ENCODE measurements at places on chromosomes 12 and 14.

DNA sequence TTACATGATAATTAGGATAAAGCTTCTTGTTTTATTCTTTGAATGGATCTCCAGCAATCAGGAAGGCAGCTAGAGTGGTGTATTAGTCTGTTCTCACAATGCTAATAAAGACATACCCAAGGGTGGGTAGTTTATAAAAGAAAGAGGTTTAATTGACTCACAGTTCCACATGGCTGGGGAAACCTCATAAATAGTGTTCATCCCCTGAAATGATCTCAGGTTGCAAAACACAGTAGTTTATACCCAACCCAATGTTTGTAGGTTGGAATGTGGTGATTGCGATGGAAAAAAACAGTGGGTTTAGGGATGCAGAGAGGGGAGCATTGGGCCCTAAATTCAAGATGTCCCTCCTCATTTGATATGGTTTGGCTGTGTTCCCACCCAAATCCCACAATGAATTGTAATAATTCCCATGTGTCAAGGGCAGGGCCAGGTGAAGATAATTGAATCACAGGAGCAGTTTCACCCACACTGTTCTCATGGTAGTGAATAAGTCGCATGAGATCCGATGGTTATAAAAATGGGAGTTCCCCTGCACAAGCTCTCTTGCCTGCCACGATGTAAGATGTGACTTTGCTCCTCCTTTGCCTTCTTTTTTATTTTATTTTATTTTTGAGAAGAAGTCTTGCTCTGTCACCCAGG is 11.5 kb downstream of the MUCL1 start:
- no peak for DNase-seq

- no peak for DNase-seq
These were observed 3.7 kb upstream of the BEGAIN start for GRCh38 chr14:100590726-100591452.

DNA sequence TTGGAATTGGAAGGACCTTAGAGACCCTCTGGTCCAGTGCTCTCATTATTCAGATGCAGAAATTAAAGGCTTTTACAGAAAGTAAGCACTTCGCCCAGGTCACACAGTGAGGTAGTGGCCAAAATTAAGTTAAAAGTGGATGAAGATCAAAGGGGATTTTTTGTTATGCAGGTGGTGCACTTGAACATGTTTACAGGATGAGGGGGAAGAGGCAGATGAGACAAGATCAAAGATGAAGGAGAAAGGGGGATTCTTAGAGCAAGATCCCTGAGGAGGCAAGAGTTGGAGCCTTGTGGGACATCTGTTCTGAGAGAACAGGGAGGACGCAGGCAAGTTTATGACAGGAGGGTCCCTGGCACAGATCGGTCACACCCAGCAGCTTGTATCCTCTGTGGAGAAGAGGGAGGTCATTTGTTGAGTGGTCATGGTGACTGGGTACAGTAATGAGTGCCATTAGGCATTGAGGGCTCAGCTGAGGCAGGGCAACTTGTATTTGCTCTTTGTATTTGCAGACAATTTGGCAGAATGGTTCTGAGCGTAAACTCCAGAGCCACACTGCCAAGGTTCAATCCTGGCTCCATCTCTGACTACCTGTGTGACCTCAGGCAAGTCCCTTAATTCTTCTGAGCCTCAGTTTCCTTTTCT is 84.0 kb downstream of the BORCS5 start:
- no peak for DNase-seq

DNA sequence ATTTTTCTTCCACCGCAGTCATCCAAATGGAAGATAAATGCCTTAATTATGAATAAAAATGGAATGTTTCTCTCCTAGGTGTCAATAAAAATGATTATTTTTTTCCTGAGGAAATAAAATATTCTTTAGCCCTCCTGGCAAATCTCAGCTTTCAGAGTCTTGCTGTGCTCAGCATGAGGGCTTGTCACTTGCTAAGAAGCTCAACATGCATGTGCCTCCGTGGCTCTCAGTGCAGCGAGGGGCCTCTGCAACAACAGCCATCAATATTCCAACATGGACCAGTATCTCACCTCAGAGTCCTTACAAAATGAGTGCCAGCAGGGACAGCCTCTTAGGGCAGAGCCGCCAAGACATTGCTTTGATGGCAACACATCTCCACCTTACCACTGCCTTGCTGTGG is 159.5 kb upstream of the TMPO start:
- DNase-seq, result no peak

DNA sequence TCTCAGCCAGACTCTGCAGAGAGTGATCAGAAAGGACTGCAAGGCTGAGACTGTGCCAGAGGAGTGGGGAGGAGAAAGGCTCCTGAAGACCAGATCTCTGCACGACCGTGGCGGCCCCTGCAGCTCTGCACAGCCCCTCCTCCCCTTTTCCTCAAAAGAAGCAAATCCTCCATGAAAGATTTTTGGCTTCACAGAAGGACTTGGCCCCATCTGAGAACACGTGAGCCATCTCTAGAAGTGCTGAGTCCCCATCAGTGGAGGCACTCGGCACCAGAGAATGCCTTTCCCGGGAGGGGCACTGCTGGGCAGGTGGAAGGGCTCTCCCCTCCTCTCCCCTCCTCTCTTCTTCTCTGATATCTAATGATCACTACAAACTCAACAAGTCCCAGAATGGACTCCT is 6.8 kb downstream of the FIGNL2 start:
- DNase-seq, result no peak

Measured in fibroblast of the aortic adventitia (primary cell).